Activated T-helper 1 cell treated with anti-CD3 and anti-CD28 coated beads, Interleukin-2, amount 50 U/mL, for 16 hours (primary cell): ENCODE measurements at places on chromosomes 12 and 14.
A peak's percentile ranks its signal among the peaks of the same experiment; 100 is the strongest.

DNA sequence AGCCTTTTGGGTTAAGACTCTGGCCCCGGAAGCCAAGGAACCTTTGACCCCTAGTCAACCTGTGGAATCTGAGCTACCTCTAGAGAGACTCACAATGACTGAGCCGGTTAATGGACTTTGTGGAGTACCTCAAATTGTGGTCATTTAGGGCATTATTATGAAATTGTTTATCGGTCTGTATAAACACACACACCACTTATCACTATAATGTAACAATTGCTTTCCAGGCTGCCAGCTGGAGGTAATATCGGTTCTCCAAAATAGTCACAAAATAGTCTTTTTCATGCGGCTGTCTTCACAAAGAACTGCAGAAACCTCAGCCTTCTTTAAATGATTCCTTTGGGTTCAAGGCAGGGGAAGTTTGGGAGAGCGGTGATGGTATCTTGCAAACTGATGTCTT is 144.2 kb downstream of the DACT1 start:
- no peak for DNase-seq

GRCh38 chr14:58376791-58377190 is 18.9 kb upstream of the TOMM20L start:
- no peak for DNase-seq

- no peak for DNase-seq
These were observed 27.5 kb upstream of the HNF1A start for GRCh38 chr12:120950807-120951206.

GRCh38 chr14:47674543-47675465 is 601 bp downstream of the MDGA2 start:
- no peak for DNase-seq

DNA sequence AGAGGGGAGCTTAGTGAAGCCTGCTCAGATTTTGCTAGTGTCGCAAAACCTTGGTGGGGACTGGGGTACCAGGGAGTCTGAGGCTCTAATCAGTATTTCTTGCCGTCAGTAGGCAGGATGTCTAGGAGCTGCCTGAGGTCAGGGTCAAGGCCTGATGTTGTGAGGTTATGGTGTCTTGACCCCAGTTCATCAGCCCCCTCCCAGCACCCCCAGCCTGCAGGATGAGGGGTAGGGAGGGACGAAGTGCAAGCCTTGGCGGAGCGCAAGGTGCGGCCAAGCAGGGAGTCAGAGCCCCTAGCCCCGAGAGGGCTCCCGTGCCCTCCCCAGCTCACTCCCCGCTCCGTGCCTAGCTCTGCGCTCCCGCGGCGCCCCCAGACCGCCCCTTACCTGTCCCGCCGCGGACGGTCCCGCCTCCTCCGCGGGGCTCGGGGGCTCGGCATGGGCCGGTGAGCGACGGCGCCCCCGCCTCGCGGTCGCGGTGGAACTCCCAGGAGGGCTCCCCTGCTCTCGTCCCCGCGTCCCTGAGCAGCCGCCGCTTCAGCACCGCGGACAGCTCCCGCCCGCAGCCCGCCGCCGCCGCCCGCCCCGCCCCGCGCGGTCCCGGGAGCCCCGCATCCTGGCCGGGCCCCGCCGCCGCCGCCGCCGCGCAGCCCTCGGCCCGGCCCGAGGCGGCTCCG is 347 bp downstream of the SYNDIG1L start:
- peak; percentile 28 for DNase-seq

- no peak for DNase-seq
These were observed 12.6 kb downstream of the NTF3 start for GRCh38 chr12:5444520-5444919.

- no peak for DNase-seq
These were observed 268.6 kb upstream of the CRY1 start for GRCh38 chr12:107361970-107362369.

DNA sequence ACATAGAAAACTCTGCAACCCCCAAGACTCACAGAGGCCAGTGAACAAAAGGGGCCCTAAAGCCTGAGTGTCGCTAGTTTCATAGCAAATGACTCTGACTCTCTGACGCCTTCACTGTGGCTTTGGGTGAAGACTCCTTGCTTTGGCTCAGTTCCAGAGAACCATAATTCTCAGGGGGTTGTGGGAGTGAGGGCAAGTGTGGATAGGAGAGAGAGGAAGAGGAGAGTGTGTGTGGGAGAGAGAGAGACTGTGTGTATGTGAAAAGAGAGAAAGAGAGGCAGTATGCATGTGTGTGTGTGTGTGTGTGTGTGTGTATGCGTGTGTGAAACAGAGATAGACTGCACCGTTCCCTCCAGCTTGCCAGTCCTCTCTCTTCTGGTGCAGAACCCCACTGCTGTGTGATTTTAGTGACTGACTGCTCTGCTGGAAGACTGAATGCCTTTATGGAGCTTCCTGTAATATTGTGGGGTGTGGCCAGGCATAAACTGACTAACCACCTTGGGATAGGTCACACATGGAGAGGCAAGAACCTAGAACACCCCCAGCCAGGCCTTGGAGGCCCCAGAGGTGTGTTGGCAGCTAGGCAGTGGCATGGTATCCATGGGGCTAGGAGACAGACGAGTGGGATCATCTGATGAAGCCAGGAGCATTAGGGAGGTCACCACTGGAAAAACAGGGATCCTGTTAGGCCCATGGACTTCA is 45.9 kb upstream of the STXBP6 start:
- DNase-seq, result no peak

DNA sequence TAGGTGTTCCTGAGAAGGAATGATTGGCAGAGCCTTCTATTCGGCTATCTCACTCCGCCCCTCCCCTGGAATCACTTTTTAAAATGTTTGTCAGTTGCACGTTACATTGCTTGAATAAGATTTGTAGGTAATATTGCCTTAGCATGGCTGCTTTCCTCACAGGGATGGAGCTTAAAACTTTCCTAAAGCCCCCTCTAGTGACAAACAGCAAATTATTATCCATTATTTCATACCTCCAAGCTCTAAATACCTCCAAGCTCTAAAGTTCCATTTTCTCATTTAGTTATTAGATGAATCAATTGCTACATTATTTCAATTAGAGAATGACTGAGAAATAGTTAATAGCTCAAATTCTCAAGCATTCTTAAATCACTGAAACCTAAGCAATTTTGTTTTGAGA is 5.1 kb upstream of the SPATA7 start:
- DNase-seq, result no peak

GRCh38 chr14:96246539-96246847 is 9.5 kb upstream of the BDKRB1 start:
- DNase-seq, result no peak

GRCh38 chr12:61821381-61821780 is 438.8 kb upstream of the USP15 start:
- no peak for DNase-seq

DNA sequence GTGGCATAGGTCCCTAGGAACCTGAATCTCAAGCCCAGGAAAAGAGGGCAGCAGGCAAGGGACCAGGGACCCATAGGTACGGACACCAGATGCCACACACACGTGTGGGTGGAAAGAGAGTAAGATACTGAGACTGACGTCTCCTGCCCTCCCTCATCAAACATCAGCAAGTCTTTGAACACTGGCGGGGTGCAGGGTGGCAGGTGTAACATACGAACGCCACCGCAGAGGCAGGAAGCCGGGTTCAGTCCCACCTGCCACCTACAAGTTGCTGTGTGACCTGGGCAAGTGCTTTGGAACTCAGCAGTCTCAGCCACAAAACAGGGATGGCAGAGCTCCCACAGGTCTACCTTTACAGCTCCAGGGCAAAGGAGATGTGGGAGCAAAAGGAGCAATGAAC is 11.1 kb downstream of the ACTN1 start:
- peak; percentile 43 for DNase-seq

- DNase-seq, result no peak
These were observed 4.6 kb upstream of the SBNO1 start for GRCh38 chr12:123369229-123369628.

- DNase-seq, result no peak
These were observed 37.7 kb downstream of the CCDC177 start for GRCh38 chr14:69536971-69537370.

GRCh38 chr12:101857043-101857558 is 20.3 kb upstream of the DRAM1 start:
- no peak for DNase-seq

DNA sequence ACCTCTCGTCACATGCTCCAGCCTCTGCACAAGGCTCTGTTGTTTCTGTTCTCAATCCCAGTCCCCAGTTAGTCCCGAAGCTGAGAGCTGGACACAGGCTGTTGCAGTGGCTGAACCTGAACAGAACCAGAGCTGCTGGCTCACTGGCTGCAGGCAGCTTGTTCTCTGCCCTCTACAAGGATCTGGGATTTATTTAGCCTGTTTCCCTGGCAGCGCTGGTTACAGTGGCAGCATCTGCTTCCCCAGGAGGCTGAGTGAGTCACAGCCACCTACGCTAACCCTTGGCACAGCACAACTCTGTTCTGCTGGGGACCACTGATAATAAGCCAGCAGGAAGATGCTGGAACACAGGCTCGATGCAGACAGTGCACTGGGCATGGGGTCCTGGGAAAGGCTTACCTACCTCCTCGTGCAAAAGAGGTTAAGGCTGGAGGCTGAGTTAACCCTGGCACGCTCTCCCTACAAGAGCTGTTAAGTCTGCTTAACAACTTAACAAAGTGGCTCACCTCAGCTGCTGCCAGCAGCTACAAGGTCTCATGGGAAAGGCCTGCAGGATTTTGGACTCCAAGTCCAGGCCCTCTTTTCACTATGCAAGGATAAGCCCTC is 299.6 kb downstream of the PCNX1 start:
- no peak for DNase-seq
